ENCODE measurements at places on chromosomes 12 and 14. TPM values are rescaled to one million over a fixed set of nuclear protein-coding genes. Genes with fewer than 3 reads are reported as not detected.

DNA sequence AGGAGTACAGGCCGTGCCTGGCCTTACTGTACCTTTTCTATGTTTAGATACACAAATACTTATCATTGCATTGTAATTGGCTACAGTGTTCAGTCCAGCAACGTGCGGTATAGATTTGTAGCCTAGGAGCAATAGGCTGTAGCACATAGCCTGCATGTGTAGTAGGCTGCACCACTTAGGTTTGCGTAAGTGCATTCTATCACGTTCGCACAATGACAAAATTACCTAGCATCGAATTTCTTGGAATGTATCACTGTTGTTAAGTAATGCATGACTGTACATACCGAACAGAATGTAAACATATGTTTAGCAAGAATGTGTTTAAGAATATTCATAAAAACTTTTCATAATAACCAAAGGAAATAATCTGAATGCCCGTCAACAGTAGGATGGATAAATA, 31.9 kb downstream of the VRTN start:
- no peak for DNase-seq

DNA sequence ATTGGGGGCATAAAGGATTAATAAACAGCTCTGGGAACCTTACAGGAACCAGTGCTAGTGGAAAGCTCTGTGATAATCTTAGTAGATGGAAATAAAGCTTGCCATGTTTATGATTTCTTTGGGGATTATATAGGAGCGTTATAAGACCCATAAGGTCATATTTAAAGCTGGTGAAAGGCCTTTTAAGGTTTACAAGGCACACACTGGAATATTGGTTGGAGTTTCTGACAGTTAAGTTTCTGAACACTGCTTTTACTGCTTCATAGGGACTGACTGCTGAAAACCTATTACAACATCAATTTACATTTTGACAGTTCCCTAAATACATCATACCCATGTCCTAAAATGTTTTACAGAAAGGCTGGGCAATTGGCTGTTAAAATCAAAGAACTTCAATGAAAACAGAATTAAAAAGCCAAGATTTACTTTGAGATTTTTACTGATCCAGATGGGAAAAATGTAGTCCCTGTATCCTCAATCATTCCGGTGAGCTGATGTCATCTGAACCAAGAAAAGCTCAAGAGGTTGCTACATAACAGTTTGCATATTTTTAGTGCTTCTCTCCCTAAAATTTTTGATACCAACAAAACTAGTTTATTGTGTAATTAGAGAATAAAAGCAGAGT, 153.7 kb upstream of the IGF1 start:
- DNase-seq = peak; percentile 26

DNA sequence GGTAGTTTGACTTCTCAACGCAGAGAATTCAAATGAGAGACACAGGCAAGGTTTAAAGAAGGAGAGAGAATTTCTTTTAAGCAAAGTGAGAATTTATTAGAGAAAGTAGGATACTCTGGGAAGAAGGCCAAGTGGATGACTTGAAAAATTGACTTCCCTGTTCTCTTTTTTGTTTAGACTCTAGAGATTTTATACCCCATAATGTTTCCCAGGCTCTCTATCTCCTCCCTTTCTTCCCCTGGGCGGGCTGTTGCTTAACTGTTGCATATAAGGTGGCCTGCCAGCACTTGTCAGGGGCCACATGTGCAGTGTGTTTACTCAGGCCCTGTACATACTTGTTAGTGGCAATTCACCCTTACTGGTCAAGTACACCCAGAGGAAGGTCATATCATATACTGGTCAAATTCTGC, 403.7 kb downstream of the SLC6A15 start:
- DNase-seq = no peak

Gene CCDC175
- total RNA-seq = not detected
